ENCODE measurements at places on chromosomes 7 and 10.

GRCh38 chr10:6917125-6917524, 337.0 kb upstream of the PRKCQ start:
- DNase-seq, result no peak

DNA sequence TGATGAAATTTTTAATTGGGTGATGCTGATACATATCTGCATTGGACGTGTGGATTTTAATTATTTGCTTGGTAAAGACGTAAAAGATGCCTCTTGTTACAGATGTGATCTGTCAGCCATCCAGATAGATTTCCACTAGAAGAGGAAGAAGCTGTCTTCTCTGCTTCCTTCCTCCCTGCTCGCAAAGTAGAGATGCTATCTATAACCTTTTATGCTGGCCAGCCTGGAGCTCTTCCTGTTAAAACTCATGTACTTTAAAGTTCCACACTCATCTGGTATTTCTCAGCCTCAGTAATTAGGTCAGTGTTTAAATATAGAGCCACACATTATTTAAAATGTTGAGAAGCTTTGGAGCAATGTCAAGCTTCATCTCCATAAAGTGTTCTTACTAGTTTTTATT, 51.2 kb upstream of the TMEM229A start:
- DNase-seq, result no peak

DNA sequence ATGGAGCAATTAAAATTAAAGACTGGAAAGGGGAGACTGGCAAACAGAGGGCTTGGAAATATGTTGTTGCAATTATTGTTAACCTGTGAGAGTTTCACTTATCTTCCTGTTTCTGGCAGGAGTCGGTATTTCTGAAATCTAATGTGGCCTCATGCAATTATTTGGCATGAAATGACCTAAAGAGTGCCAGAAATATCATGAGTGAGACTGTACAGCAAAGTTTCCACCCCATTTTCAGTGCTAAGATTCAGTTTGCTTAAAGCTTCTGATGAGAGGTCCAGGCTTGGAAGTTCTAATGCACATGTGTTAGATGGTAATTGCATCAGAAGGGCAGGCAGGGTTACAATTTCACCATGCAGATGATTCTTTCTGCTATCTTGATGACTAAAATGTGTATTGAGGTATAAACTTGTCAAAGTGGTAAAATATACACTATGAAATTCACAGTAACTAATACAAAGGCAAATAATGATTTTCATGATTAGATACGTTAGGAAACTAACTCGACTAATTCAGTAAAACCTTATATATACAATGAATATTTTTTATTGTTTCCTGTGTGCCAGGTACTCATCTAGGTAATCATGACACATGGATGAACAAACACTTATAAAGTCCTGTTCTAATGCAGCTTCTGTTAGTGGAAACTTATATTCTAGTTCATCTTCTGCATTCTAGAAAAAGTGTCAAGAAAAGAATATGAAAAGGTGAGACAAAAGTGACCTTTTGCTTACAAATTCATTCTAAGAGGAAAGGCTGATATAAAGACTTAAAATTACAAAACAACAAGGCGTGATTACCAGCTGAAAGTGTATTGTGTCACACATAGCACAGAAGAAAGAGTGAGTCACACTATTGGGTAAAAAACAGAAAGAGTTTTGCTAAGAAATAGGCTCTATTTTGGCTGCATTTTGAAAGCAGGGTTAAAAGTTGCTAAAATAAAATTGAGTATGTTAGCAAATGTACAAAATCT, 533.4 kb upstream of the SEMA3D start:
- no peak for DNase-seq

- no peak for DNase-seq
Measured at GRCh38 chr7:30813466-30813865, 42.2 kb downstream of the MINDY4 start.

DNA sequence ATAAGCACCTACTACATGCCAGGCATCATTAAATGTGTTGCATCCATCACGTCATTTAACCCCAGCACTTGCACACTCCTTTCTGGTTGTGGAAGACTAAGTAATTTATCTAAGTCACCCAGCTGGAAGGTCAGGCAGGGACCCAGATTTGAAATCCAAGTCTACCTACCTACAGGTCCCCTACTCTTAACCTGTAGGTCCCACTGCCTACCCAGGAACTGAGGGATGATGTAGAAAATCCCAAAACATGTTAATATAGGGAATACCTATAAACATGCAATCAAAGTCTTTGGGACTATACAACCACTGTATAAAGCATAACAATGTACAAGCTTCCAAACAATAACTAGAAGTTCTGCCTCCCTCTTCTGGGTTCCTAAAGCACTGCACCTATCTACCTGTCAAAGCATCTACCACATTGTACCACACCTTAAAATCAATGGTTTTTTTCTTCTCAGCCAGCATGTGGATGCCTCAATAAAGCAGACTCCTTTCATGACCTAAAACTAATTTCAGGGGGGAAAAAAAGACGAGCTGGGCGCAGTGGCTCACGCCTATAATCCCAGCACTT, 5.6 kb downstream of the IL6 start:
- DNase-seq, result peak; percentile 12

GRCh38 chr7:142375710-142376313, 118.0 kb upstream of the PRSS58 start:
- DNase-seq, result peak; percentile 48

GRCh38 chr7:1463676-1464223, 4.5 kb upstream of the MICALL2 start:
- DNase-seq, result no peak

- no peak for DNase-seq
Measured at GRCh38 chr10:16995867-16996529, 133.6 kb downstream of the CUBN start.

DNA sequence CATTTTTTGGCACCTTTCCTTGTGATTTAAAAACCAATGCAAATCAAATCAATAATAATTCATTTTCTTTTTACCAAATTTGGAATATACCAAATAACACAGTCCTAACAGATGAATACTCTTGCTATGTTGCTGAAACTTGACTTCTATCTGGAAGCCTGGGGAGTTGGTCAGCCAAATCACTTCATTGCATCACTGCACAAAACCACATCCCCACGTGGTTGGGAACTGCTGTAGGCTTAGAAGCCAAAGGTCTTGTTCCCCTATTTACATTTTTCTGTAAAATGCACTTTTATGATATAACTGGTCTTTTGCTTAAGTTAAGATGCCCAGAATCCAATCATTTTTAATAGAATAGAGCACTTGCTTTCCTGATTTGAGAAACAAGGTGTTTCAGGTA, 15.2 kb downstream of the GPR85 start:
- no peak for DNase-seq

DNA sequence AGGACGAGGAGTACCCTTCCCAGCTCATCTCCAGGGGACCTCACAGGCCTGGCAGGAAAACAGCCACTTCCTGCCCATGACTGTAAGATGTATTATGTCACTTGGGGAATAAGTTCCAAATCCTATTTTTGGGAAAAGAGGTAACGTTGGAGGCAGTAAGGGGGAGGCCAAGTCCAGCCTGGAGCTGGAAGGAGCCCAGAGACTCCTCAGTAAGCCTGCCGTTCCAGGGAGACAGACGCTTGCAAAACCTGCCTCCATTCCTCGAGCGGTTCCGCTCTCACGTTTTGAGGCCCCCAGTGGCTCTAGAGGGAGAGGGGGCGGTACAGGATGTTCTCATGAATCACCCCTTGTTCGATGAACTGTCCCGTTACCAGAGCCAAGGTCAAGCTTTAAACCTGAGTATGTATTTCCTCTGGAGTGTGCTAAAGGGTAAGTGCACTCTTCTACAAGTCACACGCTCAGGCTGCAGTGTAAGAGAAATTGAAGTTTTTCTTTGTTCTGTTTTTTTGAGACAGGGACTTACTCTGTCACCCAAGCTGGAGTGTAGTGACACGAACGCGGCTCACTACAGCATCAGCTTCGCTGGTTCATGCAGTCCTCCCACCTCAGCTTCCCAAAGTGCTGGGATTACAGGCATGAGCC, 45.5 kb upstream of the CYTH3 start:
- no peak for DNase-seq

DNA sequence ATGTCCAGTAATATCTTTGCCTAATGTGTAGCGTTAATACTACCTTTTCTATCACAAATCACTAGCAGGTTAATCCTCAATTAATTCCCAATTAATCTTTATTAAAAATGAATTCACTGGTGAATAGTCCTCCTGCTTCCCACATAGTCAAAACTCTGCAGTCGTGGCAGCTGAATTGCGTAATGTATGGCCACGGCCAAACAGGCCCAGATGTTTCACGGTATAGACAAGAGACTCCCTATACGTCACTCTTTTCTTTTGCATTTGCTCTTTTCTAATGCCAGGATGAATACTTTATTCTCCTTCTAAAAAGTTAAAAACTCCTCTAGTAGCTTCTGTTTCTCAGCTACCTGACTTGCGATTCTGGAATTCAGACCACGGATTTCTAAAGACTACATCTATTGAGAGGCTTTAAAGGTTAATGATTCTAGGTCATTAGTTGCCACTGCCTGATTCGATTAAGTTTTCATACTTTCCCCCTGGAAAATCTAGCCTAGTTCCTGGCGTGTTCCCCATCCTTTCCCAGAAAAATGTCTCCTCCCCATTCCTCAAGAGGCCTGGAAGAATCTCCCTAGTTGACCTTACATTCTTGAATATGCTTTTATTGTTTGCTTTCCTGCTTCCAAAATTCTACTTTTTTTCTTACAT, 16.9 kb downstream of the MEOX2 start:
- DNase-seq, result no peak

- no peak for DNase-seq
Measured at GRCh38 chr10:78267598-78267997, 233.9 kb downstream of the RPS24 start.

DNA sequence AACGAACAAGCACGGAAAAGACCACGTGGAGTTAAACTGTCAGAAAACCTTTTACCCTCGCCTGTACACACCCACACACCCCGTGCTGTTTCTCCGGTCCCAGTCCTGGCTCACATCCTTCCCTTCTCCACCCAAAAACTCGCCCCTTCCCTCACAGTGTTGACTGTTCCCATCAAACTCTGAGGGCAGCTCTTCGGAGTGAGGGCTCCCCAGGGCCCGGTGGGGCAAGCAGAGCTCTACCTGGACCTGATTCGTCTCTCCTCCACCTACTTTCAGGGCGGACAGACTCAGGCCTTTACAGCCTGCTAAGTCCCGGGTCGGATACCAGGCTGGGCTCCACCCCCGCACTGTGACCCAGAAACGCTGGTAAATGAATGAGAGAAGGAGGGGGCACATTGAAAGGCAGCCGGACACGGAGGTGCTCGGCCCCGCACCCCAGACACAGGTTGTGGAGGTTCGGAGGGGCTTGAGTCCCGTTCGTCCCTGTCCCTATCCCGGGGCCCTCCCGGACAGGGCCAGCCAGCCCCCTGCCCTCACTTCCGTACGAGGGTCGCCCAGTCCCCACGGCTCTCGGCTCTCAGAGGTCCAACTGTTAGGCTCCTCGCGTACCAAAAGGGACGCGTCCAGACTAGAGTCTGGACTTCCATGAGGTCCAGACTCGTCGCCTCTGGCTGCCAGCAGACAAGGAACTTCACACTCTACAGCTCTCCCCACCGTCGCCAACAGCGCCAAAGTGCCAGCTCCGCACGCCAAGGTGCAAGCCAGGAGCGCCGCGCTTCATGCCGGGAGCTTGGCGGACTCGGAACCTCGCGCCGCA, 31.7 kb upstream of the ASL start:
- no peak for DNase-seq

- no peak for DNase-seq
Measured at GRCh38 chr7:33971106-33971505, 65.8 kb downstream of the BMPER start.

- no peak for DNase-seq
Measured at GRCh38 chr10:82856957-82857613, 982.1 kb downstream of the NRG3 start.
